ENCODE measurements at places on chromosomes 3 and 15.

DNA sequence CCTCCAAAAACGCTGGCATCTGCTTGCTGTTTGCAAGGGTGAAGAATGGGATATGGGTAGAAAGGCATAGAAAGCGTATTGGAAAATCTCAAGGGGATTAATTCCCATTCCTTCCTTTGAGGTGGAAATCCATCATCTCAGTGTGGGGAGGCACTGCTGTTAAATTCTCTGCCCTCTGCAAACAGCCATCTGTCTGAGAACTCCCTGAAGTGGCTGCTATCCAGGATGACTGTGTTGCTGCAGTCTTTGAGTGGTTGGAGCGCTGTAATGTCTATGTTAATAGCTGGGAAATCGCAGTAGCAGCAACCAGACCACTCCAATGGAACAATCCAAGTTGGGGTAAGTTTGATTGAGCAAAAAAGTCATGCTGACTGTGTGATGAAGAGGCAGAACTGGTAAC is 625.9 kb downstream of the NLGN1 start:
- DNase-seq, result no peak

DNA sequence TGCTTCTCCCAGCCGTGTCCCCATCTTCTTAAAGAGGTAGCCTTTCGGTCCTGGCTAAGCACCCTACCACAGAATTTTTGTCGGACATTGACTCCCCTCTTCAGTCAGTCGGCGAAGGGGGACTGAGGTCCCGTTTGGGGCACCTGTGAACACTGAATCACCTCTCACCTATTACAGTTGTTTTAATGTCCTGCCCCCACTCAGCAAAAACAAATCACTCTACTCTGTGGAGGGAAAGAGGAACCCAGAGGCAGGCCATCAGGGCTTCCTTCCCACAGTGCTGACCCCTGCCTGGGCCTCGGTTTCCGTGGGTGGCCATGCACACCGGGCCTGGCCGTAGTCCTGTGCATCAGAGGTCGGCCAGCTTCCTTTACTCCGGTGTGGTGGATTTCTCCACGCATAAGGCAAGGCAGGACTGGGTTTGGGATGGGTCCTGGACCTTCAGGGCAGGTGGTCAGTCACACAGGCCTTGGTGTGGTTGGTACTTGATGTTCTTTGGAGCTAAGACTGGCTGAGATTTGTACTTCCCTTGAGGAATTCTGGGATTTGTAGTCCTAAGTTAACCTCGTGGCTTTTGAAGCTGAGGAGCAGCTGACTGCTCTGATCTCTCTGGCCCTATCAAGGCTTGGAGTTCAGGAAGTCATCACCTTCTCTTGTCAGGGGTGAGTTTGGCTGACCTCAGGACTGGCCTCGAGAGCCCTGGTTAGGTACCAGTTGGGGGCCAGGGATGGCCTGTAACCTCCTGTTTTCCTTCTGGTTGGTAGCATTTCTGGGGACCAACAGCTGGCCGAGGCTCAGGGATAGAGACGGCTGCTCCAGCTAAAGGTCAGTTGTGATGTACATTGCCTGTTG is 627 bp upstream of the FAM131A start:
- peak; percentile 52 for DNase-seq

DNA sequence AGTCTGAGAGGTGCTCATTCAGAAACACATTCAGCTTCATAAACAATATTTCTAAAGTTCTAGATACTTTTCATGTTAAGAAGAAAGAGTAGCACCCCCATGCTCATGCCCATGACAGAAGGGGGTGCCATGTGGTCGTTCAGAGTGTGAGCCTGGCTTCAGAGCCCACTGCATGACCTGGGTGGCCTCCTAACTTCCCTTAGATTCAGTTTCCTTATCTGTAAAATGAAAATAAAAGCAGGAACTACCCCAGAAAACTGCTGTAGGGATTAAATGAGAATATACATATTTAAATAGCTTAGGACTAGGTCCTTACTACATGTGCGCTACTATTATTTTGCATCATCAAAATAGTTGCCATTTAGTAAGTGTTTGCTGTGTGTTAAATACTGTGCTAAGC is 69.2 kb downstream of the ABHD5 start:
- no peak for DNase-seq

- DNase-seq, result peak; percentile 64
Measured at GRCh38 chr3:127911421-127911931, 3.6 kb upstream of the KBTBD12 start.

DNA sequence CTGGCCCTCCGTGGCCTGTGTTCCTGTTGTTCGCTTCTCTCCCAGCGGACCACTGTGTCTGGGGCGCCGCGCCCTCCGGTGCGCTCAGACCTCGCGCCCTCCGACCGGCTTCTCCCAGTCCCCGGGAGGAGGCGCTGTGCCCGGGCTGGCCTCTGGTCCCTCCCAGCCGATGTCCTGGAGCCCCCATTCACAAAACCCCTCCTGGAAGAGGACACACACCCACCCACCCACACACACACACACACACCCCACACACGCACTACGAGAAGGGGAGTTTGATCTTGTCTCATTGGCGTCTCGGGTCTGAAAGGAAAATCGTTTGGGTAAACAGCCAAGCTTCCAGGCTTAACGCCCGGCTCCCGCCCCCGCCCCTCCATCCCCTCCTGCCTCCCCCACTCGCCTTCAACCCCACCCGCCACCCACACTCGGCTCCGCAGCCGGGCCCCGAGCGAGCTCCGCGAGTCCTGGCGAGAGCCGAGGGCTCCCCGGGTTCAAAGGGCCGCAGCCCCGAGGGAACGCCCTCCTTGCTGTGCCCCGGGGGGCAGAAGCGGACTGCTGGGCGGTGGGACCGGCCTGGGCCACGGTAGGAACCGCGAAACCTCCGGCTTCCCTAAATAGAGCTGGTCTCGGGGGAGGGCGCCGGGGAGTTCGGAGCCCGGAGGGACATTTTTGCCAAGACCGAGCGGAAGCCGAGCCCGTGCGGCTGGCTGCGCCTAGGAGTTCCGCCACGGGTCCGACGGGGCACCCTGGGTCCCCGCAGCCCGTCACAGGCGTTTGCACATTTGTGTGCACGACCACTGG is 23.6 kb downstream of the NR2F2 start:
- no peak for DNase-seq

GRCh38 chr15:65612616-65612946 is 1.6 kb upstream of the INTS14 start:
- no peak for DNase-seq

DNA sequence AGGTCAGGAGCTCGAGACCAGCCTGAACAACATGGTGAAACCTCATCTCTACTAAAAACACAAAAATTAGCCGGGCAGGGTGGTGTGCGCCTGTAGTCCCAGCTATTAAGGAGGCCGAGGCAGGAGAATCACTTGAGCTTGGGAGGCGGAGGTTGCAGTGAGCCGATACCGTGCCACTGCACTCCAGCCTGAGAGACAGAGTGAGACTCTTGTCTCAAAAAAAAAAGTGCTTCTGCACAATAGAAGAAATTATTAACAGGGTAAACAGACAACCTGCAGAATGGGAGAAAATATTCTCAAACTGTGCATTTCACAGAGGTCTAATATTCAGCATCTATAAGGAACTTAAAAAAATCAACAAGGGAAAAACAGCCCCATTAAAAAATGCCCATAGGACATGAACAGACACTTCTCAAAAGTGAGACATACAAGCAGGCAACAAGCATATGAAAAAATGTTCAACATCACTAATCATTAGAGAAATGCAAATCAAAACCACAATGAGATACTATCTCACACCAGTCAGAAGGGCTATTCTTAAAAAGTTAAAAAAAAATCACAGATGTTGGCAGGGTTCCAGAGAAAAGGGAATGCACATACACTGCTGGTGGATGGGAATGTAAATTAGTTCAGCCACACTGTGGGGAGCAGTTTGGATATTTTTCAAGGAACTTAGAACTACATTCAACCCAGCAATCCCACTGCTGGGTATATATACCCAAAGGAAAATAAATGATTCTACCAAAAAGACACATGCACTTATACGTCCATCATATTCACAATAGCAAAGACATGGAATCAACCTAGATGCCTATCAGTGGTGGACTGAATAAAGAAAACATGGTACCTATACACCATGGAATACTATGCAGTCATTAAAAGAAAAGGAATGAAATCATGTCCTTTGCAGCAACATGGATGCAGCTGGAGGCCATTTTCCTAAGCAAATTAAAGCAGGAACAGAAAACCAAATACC is 75.5 kb downstream of the MSL2 start:
- DNase-seq, result no peak

DNA sequence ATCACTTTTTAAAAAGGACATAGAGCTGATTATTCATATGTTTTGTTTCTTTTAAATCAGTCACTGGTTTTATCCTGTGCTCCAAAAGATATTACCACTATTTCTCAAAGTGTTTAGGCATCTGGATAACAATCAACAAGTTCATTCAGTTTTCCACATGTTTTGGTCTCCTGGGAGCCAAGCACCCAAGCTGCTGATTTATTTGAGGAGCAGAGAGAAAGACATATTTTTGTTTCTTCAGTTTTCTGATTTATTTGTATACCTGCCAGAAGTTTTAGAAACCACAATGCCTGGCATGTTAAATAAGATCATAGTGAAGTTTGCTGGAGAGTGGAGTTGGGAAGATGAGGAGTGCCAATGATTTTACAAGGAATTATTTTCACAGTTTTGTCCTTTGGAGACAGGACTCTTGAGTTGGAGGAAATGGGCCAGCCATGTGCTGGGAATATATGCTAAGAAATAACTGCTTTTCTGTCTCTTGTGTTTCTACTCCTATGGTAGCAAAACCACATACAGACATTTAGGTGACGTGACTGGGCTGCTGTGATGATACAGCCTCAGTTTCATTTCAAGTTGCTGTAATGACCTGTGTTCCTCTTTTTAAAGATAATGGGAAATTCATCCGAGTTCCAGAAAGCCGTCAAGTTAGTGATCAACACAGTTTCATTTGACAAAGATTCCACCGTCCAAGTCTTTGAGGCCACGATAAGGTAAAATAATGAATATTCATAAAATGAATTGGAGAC is 11.7 kb downstream of the EDEM1 start:
- no peak for DNase-seq

GRCh38 chr15:78502641-78503040 is 4.7 kb upstream of the HYKK start:
- DNase-seq, result no peak

DNA sequence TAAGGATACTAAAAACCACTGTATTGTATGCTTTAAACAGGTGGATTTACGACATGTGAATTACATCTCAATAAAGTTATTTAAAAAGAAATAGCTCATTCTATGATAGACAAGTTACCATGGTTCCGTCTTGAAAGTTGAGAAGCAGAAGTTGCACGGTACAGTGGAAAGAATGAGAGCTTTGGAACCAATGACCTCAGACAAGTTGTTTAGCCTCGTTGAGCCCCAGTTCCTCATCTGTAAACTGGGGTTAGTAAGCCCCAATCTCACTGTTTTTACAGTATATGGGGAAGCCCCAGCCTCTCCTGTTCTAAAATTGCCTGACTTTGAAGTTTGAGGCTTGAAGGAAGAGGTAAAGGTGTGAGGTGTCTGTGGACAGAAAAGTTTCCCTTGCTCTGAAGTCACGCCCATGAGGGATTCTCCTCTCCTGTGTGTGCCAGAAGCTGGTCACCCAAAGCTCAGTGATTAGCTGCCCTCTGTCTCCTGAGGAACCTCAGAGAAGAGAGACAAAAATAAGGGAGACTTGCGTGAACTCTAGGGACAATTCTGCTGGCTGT is 10.0 kb downstream of the CRYGS start:
- peak; percentile 26 for DNase-seq

- DNase-seq, result no peak
Measured at GRCh38 chr15:70378126-70379031, 280.7 kb upstream of the TLE3 start.

GRCh38 chr3:171348121-171348520 is 112.1 kb downstream of the TNIK start:
- DNase-seq, result no peak

- no peak for DNase-seq
Measured at GRCh38 chr15:75791337-75791713, 51.9 kb upstream of the UBE2Q2 start.

DNA sequence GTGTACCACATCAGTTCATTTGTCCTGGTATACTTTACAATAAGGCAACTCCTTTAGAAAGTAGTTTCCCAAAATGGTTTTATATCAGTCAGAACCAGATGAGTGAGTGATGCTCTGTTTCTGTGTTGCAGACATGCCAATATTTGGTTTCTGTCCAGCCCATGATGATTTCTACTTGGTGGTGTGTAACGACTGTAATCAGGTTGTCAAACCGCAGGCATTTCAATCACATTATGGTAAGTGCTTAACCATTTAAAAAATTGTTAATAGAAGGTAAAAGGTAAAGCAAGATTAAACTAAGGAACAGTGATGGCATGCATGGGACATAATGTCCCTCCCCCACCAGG is 40.0 kb upstream of the SCAANT1 start:
- peak; percentile 71 for DNase-seq

DNA sequence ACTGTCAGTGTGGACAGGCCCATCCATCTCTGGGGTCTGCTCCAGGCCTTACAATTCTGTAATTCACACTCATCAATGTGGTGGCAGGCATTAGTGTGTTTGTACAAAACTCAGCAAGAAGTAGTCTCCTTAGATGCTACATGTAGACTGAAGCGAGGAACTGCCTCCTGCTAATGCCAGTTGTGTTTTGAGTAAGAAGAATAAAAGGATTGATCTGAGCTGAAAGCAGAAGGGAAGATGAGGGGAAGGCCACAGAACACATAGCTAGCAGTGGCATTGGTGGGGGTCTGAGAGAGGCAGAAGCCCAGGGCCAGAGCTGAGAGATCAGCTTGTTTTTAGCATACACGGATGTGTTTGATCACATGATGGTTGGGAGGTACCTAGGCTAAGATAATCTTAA is 144.1 kb downstream of the TIGIT start:
- no peak for DNase-seq

DNA sequence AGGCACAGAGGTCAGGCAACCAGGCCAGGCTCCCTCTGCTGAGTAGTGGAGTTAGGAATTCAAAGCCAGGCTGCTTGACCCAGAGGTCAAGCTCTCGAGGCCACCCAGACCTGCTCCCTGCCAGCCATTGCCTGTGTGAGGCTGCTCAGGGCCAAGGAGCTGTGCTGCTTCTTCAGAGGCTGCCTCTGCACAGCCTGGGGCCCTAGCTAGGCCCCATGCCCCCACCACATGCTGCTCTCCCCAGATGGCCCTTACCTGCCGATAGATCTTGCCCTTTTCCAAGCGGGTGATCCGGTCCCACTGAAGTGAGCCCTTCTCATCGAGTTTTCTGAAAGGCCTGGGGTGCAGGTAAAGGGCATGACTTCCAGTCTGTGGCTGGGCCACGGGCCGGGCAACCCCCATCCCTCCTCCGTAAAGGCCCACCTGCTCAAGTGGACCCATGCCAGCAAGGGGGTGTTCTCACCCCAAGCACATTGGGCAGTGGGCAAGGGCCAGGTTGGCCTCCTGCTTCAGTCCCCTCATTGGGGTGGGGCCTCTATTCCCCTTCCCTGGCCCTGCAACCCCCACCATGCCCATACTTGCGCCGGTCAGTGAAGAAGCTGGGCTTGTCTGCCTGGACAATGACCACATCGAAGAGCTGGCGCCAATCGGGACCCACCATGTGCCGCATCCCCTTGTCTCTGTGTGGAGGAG is 6.5 kb downstream of the NT5DC2 start:
- no peak for DNase-seq

- no peak for DNase-seq
Measured at GRCh38 chr3:12120374-12121140, 38.2 kb downstream of the TIMP4 start.

Measured in hematopoietic multipotent progenitor cell treated with erythropoietin and hydrocortisone succinate and interleukin-3 and kit ligand, for 8 days (in vitro differentiated cells).